ENCODE measurements at places on chromosomes 16 and 17. TPM values are rescaled to one million over a fixed set of nuclear protein-coding genes. Genes with fewer than 3 reads are reported as not detected.

The GRAP gene
- 8.7 TPM for total RNA-seq

The CD300E gene
- total RNA-seq: 15.6 TPM

The CLEC3A gene
- total RNA-seq: not detected

DNA sequence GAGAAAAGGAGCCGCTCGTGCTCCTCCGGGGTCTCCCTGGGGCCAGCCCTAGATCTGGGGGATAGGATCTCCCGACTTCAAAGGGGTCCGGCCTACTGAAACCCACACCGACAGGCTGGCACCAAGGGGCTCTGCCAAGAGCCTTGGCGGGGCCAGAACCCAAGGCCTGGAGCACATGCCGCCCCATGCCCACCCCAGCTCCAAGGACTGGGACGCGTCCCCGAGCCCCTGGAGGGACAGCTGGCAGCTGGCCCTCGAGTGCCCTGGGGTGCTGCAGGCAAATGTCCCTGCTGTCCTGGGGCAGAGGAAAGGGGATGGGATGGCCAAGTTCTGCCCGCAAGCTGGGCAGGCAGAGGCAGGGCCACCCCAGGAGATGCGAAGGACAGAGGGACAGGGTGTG lies 31.8 kb upstream of the ZFPM1 start:
- H3K36me3 ChIP-seq: no peaks in the 10 kb centered on the region
- H3K27me3 ChIP-seq: no peaks in the 10 kb centered on the region
- peak; percentile 69 for DNase-seq

DNA sequence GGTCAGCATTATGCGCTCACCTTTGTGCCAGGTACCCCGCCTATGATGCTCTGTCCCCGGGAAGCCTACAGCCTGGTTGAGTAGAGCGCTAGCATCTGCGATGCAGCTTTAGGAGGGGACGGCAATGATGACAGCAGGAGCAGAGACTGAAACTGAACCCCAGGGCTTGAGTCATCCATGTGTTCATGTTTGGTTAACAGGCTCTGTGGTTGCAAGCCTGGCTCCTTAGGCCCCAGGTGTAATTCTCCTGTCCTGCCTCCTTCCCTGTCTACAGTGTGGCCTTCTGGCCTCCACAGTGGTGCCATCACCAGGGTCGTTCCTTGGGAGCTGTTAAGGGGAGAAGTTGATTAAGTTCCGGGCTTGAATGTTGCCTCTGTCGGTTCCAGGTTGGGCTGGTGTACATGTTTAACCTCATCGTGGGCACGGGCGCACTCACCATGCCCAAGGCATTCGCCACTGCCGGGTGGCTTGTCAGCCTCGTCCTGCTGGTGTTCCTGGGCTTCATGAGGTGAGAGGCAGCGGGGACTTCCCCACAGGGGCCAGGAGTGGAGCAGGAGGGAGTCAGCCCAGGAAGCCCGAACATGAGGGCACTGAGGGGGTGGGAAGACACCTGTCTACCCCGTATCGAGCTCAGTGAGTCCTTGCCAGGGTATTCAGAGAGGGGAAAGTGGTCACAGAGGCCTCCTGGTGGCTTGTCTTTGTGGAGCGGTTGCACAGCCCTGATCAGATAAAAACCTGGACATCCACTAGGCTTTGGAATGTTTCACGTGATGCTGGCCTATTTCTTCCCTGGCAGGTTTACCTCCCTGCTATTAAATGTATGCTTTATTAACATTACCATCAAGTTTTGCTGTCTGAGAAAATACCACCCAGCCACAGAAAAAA lies 9.2 kb upstream of the NAT9 start:
- H3K36me3 ChIP-seq: peaks cover 11% of the 10 kb centered on the region
- DNase-seq: no peak
- no peaks in the 10 kb centered on the region for H3K27me3 ChIP-seq
- H3K27ac ChIP-seq: no peak overlapping the region

DNA sequence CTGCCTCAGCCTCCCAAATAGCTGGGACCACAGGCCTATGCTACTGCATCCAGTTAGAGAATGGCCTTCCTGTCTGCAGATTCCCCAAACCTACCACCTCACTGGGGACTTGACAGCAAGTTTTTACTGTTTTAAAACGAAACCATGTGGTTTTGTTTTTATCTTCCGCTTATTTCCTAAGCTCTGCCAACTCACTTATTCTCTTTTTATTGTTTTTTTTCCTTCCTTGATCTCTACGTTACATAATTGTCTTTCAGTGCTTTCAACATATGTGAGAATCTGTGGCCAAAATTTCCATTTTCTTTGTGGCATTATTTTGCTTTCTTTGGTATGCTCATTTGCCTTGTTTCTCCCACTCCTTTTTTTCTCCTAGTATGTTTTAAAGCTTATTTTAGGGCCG lies 14.6 kb upstream of the SLC38A7 start:
- H3K4me1 ChIP-seq: no peaks in the 10 kb centered on the region
- no peaks in the 10 kb centered on the region for H3K36me3 ChIP-seq
- H3K27me3 ChIP-seq: no peaks in the 10 kb centered on the region
- H3K27ac ChIP-seq: no peak overlapping the region
- H3K4me3 ChIP-seq: no peak overlapping the region
- no peak for DNase-seq

DNA sequence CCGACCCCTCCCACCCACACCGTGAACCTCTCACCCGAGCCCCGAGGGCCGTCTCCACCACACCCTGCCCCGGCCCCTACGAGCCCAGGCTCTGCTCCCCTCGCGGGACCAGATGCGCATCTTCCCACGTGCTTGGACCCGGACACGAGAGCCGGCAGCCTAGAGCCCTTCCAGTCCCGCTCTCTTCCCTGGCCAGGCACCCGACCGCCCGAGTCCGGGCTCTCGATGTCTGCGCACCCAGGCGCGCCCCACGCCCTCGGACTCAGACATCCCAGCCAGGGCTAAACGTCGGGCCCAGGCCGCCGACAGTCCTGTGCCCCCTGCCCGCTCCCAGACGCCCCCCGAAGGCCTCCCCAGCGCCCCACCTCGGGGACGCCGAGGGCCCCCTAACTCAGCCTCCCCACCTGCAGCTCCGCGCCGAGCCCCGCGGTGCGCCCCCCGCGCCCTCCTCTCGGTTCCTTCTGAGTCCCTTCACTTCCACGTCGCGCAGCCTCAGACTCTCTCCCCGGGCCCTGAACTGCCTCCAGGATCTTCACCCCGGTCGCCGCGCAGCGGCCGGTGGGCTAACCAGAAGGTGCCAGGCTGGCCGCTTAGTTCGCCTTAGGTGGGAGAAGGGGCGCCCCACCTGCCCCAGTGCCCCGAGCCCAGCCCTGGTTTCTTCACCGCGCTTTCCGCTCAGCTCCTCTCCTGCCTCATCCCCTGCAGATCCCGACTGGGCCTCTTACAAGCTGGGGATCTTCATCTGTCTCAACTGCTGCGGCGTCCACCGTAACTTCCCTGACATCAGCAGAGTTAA lies 688 bp downstream of the ADAP2 start:
- H3K4me3 ChIP-seq: peak overlapping the region; percentile 63
- H3K27ac ChIP-seq: peak overlapping the region; percentile 82
- DNase-seq: no peak
- H3K36me3 ChIP-seq: no peaks in the 10 kb centered on the region
- H3K4me1 ChIP-seq: peaks cover 9% of the 10 kb centered on the region

GRCh38 chr16:4246777-4247459 lies 5.0 kb upstream of the SRL start:
- H3K27ac ChIP-seq: no peak overlapping the region
- DNase-seq: no peak
- no peaks in the 10 kb centered on the region for H3K4me1 ChIP-seq
- H3K27me3 ChIP-seq: no peaks in the 10 kb centered on the region

DNA sequence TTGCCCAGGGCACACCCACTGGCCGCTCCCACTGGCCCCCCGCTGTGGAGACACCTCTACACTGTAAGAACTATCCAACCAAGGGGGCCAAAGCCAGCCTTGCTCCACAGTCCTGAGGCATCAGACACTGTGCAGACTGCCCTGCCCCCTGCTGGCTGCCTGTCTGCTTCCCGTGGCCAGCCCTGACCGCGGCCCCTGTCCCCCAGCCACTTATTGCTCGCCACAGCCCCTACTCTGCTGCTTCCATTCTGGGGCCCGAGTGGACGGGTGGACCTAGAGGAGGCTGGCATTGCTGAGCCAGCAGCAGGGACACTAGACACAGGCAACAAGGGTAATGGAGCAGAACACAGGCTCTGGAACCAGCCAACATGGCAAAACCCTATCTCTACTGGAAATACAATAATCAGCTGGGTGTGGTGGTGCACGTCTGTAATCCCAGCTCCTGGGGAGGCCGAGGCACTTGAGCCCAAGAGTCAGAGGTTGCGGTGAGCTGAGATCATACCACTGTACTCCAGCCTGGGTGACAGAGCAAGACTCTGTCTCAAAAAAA lies 19.7 kb upstream of the LRRC37A3 start:
- H3K4me3 ChIP-seq: no peak overlapping the region
- no peaks in the 10 kb centered on the region for H3K27me3 ChIP-seq
- peaks cover 4% of the 10 kb centered on the region for H3K4me1 ChIP-seq
- no peak overlapping the region for H3K27ac ChIP-seq

- H3K27me3 ChIP-seq: peaks cover 14% of the 10 kb centered on the region
- H3K4me1 ChIP-seq: peaks cover 12% of the 10 kb centered on the region
- H3K27ac ChIP-seq: no peak overlapping the region
- no peaks in the 10 kb centered on the region for H3K36me3 ChIP-seq
- DNase-seq: no peak
Observed at GRCh38 chr17:38578229-38579082, 27.3 kb downstream of the SRCIN1 start.

DNA sequence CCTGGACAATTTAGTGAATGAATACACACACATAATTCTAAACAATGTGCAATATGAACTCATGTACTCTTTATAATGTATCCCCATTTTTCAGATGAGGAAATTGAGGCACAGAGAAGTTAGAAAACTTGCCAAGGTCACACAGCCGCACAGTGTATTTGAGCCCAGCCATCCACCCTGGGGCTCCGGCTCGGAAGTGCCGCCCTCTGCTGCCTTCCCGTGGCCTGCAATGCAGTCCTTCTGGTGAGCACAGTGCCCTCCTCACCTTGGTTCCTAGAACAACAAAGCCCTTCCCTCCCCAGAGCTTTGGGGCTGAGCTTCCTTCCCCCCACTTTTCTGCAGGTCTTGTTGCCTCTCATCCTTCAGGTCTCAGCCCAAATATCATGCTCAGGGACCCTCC lies 63.7 kb downstream of the C16orf78 start:
- no peak overlapping the region for H3K27ac ChIP-seq
- no peak overlapping the region for H3K4me3 ChIP-seq
- H3K4me1 ChIP-seq: peaks cover 7% of the 10 kb centered on the region
- no peaks in the 10 kb centered on the region for H3K36me3 ChIP-seq

- no peak overlapping the region for H3K4me3 ChIP-seq
- no peaks in the 10 kb centered on the region for H3K4me1 ChIP-seq
- no peak overlapping the region for H3K27ac ChIP-seq
- H3K27me3 ChIP-seq: peaks cover 27% of the 10 kb centered on the region
- no peaks in the 10 kb centered on the region for H3K36me3 ChIP-seq
Observed at GRCh38 chr16:31009894-31010584, 399 bp downstream of the STX1B start.

Measured in upper lobe of left lung (tissue), 6 donors.